ENCODE measurements at places on chromosomes 1 and 21. TPM values are rescaled to one million over a fixed set of nuclear protein-coding genes. Genes with fewer than 3 reads are reported as not detected.

The AMY2A gene
- not detected for total RNA-seq

The CORT gene
- not detected for total RNA-seq

The TENT5C gene
- 2.2 TPM for total RNA-seq

The ATP1A4 gene
- total RNA-seq: not detected

The PGLYRP3 gene
- total RNA-seq: not detected

The GBP3 gene
- 17.4 TPM for total RNA-seq

The TDRD5 gene
- total RNA-seq: not detected

The SSU72 gene
- total RNA-seq: 24.2 TPM

The SH3BP5L gene
- total RNA-seq: 26.7 TPM

The KRTAP11-1 gene
- total RNA-seq: not detected

The ELF3 gene
- not detected for total RNA-seq

The SPRR1B gene
- not detected for total RNA-seq

The SEC16B gene
- total RNA-seq: 2.9 TPM

The OXCT2 gene
- total RNA-seq: 0.45 TPM

The AGMAT gene
- 0.53 TPM for total RNA-seq

The LAD1 gene
- total RNA-seq: not detected

The PLA2G2C gene
- not detected for total RNA-seq

The HCRTR1 gene
- not detected for total RNA-seq

The ERRFI1 gene
- total RNA-seq: 14.9 TPM

The PDZK1 gene
- total RNA-seq: not detected

The TMEM52 gene
- not detected for total RNA-seq

The AMY1A gene
- total RNA-seq: not detected

The NFYC gene
- 45.6 TPM for total RNA-seq

The RGS1 gene
- not detected for total RNA-seq

The HPDL gene
- total RNA-seq: 1.1 TPM

The FHAD1 gene
- 0.35 TPM for total RNA-seq

The IGSF9 gene
- total RNA-seq: 0.12 TPM

The GJA5 gene
- total RNA-seq: 75.8 TPM

The CFAP74 gene
- total RNA-seq: not detected

The FCRL2 gene
- not detected for total RNA-seq

The PRAMEF14 gene
- total RNA-seq: not detected

The TMEM51 gene
- 2.0 TPM for total RNA-seq

The DNAI4 gene
- 4.1 TPM for total RNA-seq

The GORAB gene
- total RNA-seq: 9.7 TPM

The KRTAP19-1 gene
- total RNA-seq: not detected

The BRINP3 gene
- not detected for total RNA-seq

The TRIM45 gene
- total RNA-seq: 1.5 TPM

All from smooth muscle cell of the coronary artery (primary cell).